ENCODE measurements at places on chromosomes 4 and X. TPM values are rescaled to one million over a fixed set of nuclear protein-coding genes. Genes with fewer than 3 reads are reported as not detected.

GUCY1A1 gene
- total RNA-seq = 0.19 TPM

ATP1B4 gene
- not detected for total RNA-seq

VSIG4 gene
- total RNA-seq = not detected

STATH gene
- total RNA-seq = not detected

ZDHHC15 gene
- 0.56 TPM for total RNA-seq

LNX1 gene
- total RNA-seq = 1.2 TPM

RWDD4 gene
- total RNA-seq = 19.7 TPM

XPNPEP2 gene
- not detected for total RNA-seq

UGT2B11 gene
- not detected for total RNA-seq

FGF13 gene
- total RNA-seq = under 0.01 TPM

ATP11C gene
- total RNA-seq = 51.3 TPM

PRDM5 gene
- 15.2 TPM for total RNA-seq

P2RY10 gene
- not detected for total RNA-seq

ART3 gene
- not detected for total RNA-seq

RPL10 gene
- 2,943 TPM for total RNA-seq

ETNPPL gene
- total RNA-seq = not detected

CXCR3 gene
- not detected for total RNA-seq

Measured in regular cardiac myocyte (primary cell).